ENCODE measurements at places on chromosomes 1 and 21. TPM values are rescaled to one million over a fixed set of nuclear protein-coding genes. Genes with fewer than 3 reads are reported as not detected.

GRCh38 chr1:85884372-85885035 lies 176.3 kb upstream of the ZNHIT6 start:
- H3K27ac ChIP-seq: no peak overlapping the region
- no peaks in the 10 kb centered on the region for H3K27me3 ChIP-seq
- DNase-seq: no peak

Gene LMX1A
- not detected for total RNA-seq

DNA sequence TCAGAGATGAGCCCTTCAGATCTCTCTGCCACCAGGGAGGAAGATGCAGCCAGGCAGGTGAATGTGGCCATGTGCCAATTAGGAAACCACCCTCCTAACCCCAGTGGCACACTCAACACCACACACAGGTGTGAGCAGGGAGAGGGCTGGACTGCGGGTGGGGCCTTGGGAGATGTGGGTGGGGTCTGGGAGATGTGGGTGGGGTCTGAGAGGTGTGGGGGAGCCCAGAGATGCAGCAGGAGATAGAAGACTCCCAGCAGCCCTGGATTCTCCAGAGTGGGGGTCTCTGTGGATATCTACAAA lies 43.2 kb upstream of the COL6A1 start:
- H3K36me3 ChIP-seq: no peaks in the 10 kb centered on the region
- H3K4me1 ChIP-seq: peaks cover 10% of the 10 kb centered on the region
- DNase-seq: no peak
- H3K27me3 ChIP-seq: peaks cover 10% of the 10 kb centered on the region
- H3K4me3 ChIP-seq: no peak overlapping the region

Gene FCGR1A
- not detected for total RNA-seq

- no peak overlapping the region for H3K27ac ChIP-seq
- peaks cover 53% of the 10 kb centered on the region for H3K27me3 ChIP-seq
- H3K4me3 ChIP-seq: no peak overlapping the region
- H3K36me3 ChIP-seq: no peaks in the 10 kb centered on the region
These were observed 38.9 kb upstream of the H6PD start for GRCh38 chr1:9195651-9196050.

Gene INSRR
- 0.45 TPM for total RNA-seq

DNA sequence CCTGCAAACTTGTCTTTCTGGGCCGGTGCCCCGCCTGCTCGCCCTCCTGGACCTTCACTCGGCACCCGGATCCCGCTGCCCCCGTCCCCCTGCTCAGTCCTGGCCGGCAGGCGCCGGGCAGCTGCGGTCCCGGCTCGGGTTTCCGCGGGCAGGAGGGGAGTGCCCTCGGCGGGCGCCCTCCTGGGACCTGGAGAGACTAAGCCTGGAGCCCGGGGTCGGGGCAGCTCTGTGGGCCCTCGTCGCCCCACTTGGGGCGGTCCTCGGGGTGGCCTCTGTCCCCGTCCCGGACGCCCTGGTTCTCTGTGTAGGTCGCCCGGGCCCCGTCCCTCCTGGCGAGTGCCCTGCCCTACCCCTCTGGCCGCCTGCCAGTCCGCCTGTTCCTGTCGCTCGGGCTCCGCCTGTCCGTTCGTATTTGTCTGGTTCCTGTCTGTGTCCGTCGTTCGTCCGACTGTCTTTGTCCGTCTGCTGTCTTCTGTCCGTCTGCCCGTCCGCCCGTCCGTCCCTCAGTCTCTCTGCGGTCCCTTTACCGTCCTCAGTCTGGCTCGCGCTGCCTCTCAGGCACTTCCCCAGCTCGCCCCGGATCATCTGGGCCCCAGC lies 490 bp downstream of the SERINC2 start:
- H3K27ac ChIP-seq: peak overlapping the region; percentile 95
- H3K4me1 ChIP-seq: peaks cover 20% of the 10 kb centered on the region
- H3K36me3 ChIP-seq: no peaks in the 10 kb centered on the region
- H3K4me3 ChIP-seq: peak overlapping the region; percentile 98
- H3K27me3 ChIP-seq: peaks cover 6% of the 10 kb centered on the region

DNA sequence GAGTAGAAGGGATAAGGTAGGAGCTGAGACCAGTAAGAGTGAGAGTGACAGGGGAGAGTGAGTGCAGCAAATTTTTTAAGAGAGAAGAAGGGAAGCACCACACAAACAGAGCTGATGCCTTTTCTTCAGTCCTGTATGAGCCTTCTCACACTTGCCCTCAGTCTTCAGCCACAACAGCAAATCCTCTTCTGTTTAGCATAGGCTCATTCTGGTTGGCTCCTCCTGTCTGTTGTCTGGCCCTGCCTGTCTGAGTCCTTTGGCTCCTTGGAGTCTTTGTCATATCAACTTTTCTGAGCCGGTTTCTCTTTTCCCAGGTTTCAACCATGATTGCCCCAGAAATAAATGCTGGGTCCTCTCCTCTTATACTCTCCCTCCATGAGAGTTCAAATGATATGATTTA lies 12.7 kb upstream of the CASQ1 start:
- peak overlapping the region; percentile 89 for H3K27ac ChIP-seq
- DNase-seq: no peak
- H3K4me3 ChIP-seq: no peak overlapping the region
- no peaks in the 10 kb centered on the region for H3K36me3 ChIP-seq
- peaks cover 15% of the 10 kb centered on the region for H3K4me1 ChIP-seq
- peaks cover 3% of the 10 kb centered on the region for H3K27me3 ChIP-seq

DNA sequence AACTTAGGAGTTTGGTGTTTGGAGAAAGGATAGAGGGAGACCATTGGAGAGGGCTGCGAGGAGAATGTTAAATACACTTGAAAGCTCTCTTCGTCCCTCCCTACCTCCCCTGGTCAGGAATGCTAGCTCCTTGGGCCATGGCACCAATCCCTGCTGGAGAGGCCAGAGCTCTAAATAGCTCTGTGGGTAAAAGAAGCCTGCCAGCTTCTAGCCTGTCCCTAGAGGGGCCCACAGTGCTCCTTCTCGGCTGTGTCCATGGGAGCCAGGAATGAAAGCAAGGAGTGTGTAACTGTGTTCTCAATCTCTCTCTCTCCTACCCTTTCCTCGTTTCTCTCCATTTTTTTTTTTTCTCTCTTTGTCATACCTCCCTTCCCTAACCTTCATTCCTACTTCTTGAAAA lies at the start of gene CCDC190:
Gene CCDC190 (minus strand): TSS at position 75 of the 400 bp plus-strand sequence. CDS start 1,529 bp downstream, outside the sequence.
- no peak for DNase-seq
- no peaks in the 10 kb centered on the region for H3K27me3 ChIP-seq
- H3K27ac ChIP-seq: peak within 1 kb of the TSS; percentile 70
- H3K4me1 ChIP-seq: peaks cover 10% of the 10 kb centered on the region
- H3K4me3 ChIP-seq: no peak within 1 kb of the TSS

Gene TPTE
- not detected for total RNA-seq

DNA sequence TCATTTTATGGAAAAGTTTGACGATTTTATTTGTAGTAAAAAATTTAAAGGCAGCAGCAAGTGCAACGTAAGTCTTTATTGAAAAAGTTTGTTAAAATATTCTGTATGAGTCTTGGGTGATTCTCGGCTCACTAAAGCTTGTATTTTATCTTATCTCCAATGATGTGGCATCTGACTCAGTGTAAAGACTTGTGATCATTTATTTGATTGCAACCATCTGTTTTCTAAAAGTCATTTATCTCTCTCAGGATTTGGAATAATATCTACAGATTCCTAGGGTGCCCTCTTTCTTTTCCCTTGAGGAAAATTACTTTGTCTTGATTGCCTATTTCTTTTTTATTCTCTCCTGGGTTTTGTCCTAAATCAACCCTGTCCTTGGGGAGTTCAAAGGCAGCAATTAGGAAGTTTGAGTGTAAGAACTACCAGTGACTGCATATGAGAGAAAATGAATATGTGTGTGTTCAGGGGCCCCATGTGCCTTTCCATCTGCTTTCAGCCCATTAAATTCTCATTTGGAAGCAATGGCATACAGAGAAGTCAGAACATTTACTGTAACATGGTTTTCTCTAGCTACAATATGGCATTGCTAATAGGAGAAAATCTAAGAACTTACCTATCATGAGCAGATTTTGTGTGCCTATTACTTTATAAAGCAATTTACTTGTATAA lies 575.0 kb upstream of the CHRM3 start:
- H3K36me3 ChIP-seq: no peaks in the 10 kb centered on the region
- peaks cover 3% of the 10 kb centered on the region for H3K4me1 ChIP-seq
- H3K27ac ChIP-seq: no peak overlapping the region
- no peaks in the 10 kb centered on the region for H3K27me3 ChIP-seq

- H3K27ac ChIP-seq: peak overlapping the region; percentile 67
- H3K36me3 ChIP-seq: peaks cover 2% of the 10 kb centered on the region
- no peak for DNase-seq
- no peaks in the 10 kb centered on the region for H3K27me3 ChIP-seq
These were observed 75.2 kb upstream of the CD1D start for GRCh38 chr1:158105352-158106095.

GRCh38 chr1:6093611-6094010 lies 47.9 kb downstream of the KCNAB2 start:
- H3K27me3 ChIP-seq: peaks cover 9% of the 10 kb centered on the region
- no peaks in the 10 kb centered on the region for H3K36me3 ChIP-seq
- no peak for DNase-seq
- peaks cover 3% of the 10 kb centered on the region for H3K4me1 ChIP-seq
- no peak overlapping the region for H3K4me3 ChIP-seq

DNA sequence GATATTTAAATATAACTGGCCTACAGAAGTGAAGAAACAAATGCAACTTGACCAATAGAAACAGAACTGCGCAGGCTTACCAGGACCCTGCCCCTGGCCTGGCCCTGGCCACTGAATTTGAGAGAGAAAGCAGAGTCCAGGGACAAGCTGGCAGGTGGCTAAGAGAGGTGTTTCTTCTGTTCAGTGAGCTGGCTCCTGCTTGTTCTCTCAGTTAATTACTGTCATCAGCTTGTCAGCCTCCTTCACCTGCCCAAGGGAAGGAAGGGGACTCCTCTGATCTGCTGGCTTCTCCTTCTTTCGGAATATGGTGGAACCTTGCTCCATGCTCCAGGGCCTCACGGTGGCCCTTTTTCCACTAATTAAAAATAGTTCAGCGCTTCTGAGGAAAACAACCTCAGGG lies 388.4 kb downstream of the DISC1 start:
- no peaks in the 10 kb centered on the region for H3K36me3 ChIP-seq
- H3K4me3 ChIP-seq: no peak overlapping the region
- no peak for DNase-seq
- H3K27ac ChIP-seq: no peak overlapping the region
- H3K27me3 ChIP-seq: peaks cover 3% of the 10 kb centered on the region

Gene CFHR5
- not detected for total RNA-seq

Gene CD244
- not detected for total RNA-seq

DNA sequence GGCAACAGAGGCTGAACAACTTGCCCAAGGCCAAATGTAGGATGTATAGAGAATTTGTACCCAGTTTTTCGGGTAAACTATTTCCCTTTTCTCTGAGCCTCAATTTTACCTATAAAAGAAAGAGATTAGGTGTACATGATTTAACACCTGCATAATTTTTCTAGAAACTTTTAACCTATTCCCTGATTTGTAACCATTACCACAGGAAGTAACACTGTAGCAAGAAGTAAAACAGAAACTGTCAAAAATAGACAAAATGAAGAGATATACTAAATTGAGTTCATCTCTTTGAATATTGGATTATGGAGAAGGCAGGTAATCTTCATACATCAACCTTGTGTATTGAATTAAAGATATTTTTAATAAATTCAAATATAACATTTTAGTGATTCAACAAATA lies 136.2 kb downstream of the ZC3H11B start:
- H3K27me3 ChIP-seq: no peaks in the 10 kb centered on the region
- no peak overlapping the region for H3K27ac ChIP-seq
- no peaks in the 10 kb centered on the region for H3K36me3 ChIP-seq

DNA sequence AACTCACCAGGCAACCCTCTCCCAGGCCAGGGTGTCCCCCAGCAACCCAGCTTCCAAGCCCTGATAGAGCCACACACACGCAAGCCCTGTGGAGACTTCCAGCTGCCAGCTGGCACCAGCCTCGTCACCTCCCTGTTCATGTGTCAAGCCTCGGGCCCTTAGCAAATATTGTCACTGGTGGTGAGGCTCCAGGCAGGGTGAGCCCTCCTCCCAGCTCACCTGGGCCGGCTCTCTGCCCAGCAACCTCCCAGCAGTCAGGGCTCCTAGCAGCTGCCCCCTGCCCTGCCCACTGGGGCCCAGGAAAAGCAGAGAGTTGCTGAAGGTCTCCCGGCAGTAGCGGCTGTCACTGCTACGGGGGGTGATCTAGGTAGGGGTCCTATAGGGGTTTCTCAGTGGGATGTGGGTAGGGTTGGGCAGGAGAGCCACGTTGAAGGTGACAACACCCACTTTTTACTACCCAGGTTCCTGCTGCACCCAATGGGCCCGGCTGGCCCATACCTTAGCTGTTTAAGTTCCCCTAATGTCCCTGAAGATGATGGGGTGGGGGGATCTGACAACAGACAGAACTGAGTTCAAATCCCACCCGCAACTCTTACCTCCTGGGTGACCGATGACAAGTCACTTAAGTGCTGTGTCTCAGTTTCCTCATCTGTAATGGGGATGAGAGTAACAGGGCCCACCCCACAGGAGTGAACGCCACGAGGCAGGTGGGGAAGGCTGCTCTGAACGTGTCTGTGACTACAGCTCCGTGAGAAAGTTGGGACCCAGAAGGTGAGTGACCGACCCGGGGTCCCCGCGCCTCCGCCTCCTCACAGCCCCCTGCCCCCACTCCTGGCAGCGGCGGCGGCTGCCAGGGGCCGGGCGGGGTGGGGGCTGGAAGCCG lies 678 bp downstream of the TTC39A start:
- peaks cover 41% of the 10 kb centered on the region for H3K4me1 ChIP-seq
- peak overlapping the region; percentile 66 for H3K4me3 ChIP-seq
- H3K27me3 ChIP-seq: peaks cover 12% of the 10 kb centered on the region
- H3K36me3 ChIP-seq: no peaks in the 10 kb centered on the region
- DNase-seq: no peak

Gene TRIM63
- total RNA-seq: 1.4 TPM

GRCh38 chr1:58611861-58612385 lies 34.9 kb upstream of the TACSTD2 start:
- DNase-seq: no peak
- no peaks in the 10 kb centered on the region for H3K27me3 ChIP-seq
- H3K27ac ChIP-seq: no peak overlapping the region
- H3K36me3 ChIP-seq: no peaks in the 10 kb centered on the region

DNA sequence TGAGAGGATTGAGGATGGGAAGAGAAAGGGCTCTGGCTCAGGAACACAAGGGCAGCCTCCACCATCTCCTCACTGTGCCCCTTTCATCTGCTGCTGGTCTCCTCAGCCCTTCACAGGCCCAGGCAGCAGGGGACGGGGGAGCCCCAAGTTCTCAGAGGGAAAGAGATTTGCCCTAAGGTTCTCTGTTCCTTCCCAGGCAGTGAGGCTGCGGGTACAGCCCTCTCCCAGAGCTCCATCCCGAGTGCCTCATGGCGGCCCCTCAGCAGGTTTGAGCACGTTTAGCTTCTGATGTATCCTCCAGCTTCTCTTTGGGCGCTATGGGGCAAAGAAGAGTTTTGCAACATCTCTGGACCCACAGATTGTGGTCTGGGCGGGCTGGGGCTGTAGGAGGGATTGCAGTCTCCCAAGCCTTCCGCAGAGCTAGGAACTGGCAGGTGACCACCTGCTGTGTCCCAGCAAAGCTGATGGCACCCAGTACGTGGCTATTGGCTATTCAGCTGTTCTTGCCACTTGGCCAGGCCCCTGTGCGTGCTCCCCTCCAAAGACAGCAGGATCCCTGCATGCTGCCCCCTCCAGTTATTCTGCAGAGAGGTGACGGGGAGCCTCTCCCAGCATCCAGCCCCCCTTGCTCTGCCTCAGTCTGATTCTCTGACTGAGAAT lies 10.1 kb downstream of the DISP3 start:
- H3K4me3 ChIP-seq: no peak overlapping the region
- peaks cover 57% of the 10 kb centered on the region for H3K27me3 ChIP-seq

Gene RAB3B
- total RNA-seq: 4.0 TPM

Gene PTGS2
- 20.2 TPM for total RNA-seq

Gene KPRP
- total RNA-seq: not detected

GRCh38 chr1:180278596-180279395 lies 48.7 kb downstream of the LHX4 start:
- peaks cover 34% of the 10 kb centered on the region for H3K4me1 ChIP-seq
- H3K27me3 ChIP-seq: no peaks in the 10 kb centered on the region
- peaks cover 23% of the 10 kb centered on the region for H3K36me3 ChIP-seq

Gene AIRE
- 0.23 TPM for total RNA-seq

- H3K27ac ChIP-seq: no peak overlapping the region
- no peak overlapping the region for H3K4me3 ChIP-seq
- DNase-seq: no peak
These were observed 38.4 kb upstream of the HMGB4 start for GRCh38 chr1:33825506-33825905.
